ENCODE measurements at places on chromosomes 5 and 9.

GRCh38 chr5:180126716-180127681 lies 55.4 kb upstream of the RNF130 start:
- no peak for DNase-seq

GRCh38 chr5:168822745-168823281 lies 243.6 kb upstream of the PANK3 start:
- DNase-seq, result no peak

GRCh38 chr5:136076881-136077445 lies 48.2 kb downstream of the TGFBI start:
- DNase-seq, result no peak

GRCh38 chr5:76942581-76942980 lies 10.3 kb upstream of the CRHBP start:
- DNase-seq, result no peak

GRCh38 chr5:88203981-88204750 lies 64.5 kb downstream of the TMEM161B start:
- no peak for DNase-seq

GRCh38 chr9:18499062-18499461 lies 25.1 kb downstream of the ADAMTSL1 start:
- DNase-seq, result no peak

DNA sequence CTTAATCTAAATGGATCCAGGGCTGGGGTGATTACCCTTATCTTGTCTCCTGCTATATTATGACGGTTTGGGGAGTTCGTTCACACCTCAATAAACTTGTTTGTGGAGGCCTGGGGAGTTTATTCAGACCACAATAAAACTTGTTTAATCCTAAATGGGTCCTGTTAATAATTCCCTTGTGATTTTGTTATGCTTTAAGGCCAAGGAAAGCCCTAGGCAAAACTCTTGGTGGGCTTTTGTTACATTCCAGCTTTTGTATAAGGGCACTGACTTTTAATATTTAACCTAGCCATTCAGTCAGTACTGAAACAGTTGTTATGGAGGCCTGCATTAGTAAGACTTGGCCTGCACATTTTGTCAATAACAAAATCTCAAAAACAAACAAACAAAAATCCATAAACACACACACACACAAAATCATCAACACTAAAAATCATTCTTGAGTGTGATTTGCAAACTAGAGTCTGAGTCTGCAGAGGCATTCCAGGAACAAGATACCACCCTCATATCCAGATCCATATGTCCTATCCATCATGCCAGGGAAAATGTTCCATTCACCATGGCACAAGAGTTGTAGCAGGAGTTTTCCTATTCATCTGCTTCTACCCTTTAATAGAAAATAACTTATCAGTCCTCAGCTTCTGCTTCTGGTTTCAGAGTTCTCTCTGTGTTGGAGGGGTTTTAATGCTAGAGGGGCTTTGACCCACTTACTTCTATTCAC lies 421.7 kb downstream of the AGTPBP1 start:
- DNase-seq, result no peak

DNA sequence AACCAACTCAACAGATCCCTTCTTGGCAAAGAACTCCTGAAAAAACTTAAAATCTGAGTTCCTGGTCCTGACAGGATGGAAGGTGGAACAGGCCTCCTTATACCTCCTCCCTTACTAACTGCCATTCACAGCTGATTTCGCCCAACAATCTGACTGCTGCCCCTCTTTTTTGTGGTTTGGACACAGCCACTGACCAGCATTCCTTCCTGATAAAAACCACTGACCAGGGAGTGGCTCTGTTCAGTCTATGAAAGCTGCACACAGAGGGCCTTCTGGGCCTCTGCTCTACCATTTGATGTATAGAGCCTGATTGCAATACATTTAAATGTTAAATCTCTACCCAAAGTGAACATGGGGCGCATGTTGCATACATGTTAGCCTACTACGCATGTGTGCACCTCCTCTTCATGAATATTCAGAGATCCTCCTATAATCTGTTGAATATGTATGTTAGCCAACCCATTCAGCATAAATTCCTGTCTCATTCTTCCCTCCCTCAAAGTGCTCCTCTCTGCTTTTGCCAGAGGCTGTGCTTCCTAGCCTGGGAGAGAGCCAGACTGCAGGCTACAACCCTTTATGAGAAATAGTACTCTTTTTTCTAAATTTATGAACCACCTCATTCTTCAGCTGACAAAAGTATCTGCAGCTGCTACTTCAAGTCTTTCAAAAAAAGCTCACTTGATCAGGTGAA lies 93.7 kb upstream of the MRPS30 start:
- no peak for DNase-seq

- peak; percentile 43 for DNase-seq
These were observed 11.8 kb upstream of the MRNIP start for GRCh38 chr5:179870403-179870903.

DNA sequence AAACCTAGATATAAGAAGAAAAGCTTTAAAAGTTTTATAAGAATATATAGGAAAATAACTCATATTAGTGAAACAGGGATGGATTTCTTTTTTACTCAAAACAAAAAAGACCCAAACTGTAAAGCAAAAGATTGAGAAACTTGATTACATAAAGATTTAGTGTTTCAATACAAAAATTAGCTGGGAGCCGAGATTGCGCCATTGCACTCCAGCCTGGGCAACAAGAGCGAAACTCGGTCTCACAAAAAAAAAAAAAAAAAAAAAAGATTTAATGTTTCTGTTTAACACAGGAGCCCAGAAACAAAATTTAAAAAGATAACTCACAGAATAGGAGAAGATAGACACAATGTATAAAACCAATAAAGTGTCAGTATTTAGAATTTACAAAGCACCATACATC lies 45.2 kb downstream of the CDC14B start:
- DNase-seq, result no peak

- DNase-seq, result no peak
These were observed 1178.8 kb upstream of the DMAC1 start for GRCh38 chr9:8978334-8978733.

DNA sequence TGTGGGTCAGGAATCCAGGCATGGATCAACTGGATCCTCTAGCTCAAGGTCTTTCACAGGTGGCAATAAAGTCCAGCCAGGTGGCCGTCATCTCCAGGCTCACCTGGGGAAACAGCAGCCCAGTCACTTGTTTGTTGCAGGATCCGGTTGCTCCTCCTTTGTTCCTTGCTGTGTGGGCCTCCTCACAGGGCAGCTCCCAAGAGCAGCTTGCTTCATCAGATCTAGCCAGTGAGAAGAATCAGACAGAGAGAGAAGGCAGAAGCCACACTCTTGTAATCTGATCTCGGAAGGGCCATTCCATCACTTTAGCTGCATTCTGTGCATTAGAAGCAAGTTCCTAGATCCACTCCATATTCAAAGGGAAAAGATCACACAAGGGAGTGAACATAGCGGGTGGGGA lies 3.2 kb upstream of the HSD17B3 start:
- no peak for DNase-seq

- no peak for DNase-seq
These were observed 757 bp downstream of the FXN start for GRCh38 chr9:69036309-69036708.

DNA sequence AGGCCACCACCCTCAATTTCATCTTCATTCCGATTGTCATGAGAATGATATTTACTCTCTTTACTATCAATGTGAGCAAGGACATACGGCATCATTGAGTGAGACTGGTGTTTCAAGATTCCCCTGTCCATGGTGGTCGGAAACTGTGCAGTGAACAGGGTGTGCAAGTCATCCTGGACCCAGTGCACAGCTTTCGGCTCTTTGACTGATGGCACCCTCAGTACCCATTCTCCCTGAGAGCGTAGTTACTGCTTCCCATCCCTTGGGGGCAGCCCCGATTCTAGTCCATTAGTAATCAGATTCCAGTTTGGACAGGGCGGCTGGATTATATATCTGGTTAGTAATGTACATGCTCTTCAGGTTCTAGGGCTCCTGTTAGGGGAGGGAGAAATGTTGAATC lies 61.7 kb upstream of the SUB1 start:
- no peak for DNase-seq

DNA sequence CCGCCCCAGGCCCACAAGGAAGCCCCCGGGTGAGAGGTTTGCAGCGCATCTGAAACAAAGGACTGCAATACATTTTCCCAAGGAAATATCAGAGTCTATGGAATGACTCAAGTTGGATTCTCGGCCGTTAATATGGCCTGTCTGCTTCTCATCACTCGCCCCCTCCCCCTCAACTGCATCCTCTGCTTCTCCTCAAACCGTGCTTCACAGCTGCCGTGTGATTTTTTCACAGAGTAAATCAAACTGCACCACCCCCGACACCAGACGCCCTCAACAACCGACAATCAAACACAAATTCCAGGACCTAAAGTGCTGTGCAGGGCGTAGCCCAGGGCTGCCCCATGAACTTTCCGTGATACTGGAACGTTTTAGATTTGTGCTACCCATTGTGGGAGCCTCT lies 176.9 kb downstream of the ROR2 start:
- no peak for DNase-seq

GRCh38 chr9:131517761-131518190 lies 13.3 kb downstream of the UCK1 start:
- DNase-seq, result no peak

DNA sequence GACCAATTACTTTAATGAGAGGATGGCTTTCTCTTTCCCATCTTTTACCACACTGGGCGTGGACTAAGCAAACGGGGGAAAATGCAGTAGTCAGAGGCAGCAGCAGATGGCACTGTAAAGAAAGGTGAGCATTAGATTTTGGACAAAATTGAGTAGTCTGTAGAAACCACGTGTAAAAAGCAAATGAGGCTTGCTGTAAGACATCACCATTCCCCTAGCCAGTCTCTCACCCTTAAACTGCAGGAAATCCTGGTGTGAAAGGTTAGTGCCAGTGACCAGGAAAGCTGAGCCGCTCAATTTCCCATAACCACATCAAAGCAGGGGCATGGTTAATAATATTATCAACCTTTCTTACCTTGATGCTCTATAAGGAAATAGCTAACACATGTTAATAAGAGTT lies 31.8 kb downstream of the SPATA31C2 start:
- no peak for DNase-seq

- no peak for DNase-seq
These were observed 46.3 kb downstream of the GGTA1 start for GRCh38 chr9:121453232-121453892.

DNA sequence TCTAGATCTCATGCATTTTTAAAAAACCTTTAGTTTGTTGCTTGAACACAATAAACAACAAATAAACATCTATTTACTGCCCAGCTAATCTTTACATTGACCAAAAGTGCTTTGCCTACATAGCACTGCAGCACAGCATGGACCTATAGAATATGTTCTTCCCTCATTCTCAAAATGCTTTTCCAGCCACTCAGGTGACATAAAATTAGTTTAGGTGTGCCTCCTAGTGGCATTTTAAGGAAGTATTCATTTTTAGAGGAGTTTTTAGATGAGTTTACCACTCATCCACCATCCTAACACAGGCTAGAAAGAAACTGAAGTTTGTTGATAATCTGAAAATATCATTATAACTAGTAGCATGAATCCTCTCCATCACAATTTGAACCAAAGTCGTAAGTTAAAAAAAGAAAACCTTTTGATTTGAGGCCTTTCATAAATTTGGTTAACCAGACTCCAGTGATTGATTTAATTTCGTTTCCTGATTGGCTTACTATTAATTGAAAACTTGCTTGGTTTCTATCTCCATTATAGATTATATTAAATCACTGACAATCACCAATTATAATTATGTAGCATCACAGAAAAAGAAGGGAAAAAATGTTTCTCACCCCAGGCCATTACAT lies 12.6 kb downstream of the PLGRKT start:
- no peak for DNase-seq

DNA sequence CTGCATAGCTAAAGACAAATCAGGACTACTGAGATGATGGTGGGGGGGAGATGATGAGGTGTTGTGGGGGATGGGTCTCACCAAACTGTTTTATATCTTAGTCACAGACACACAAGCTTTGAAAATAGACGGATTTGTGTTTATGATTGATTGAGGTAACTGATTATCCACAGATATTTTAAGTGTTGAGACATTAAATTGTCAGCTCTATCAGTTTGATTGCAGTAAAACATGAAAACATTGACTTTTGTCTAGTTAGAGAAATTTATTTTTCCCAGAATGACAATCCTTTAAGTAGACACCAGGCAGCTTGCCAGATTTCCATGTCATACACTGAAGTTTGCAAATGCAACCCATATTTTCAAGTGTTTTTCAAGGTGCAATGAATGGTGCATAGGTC lies 149.8 kb downstream of the NR2F1-AS1 start:
- no peak for DNase-seq

GRCh38 chr5:89230178-89230577 lies 347.2 kb upstream of the MEF2C start:
- DNase-seq, result no peak

DNA sequence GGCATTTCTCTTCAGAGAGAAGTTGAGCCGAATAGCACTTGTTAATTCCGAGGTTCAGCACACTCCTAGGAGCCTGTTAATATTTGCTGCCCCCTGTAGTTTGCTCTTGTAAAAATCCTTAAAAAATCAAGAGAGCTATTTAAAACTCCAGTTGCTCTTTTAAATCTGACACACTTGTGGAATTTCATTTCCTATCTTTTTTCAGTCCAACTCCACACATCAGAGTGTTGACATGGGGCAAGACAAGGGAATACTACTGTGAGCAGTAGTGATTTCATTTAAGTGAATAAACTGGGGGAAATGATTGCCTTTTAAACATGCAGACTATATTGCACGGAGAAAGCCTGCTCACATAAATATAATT lies 1096.3 kb upstream of the DMAC1 start:
- DNase-seq, result peak; percentile 24

Data from retinal pigment epithelial cell (primary cell).